ENCODE measurements at places on chromosomes 6 and 20. TPM values are rescaled to one million over a fixed set of nuclear protein-coding genes. Genes with fewer than 3 reads are reported as not detected.

GRCh38 chr6:149108038-149108748 is 209.3 kb upstream of the TAB2 start:
- DNase-seq, result no peak

GRCh38 chr20:2708073-2708415 is 15.5 kb downstream of the EBF4 start:
- DNase-seq, result peak; percentile 62

WFDC10B gene
- not detected for total RNA-seq

- DNase-seq, result no peak
Measured at GRCh38 chr6:45543298-45544235, 165.8 kb upstream of the SUPT3H start.

RNF5 gene
- total RNA-seq, result 76.2 TPM

DNA sequence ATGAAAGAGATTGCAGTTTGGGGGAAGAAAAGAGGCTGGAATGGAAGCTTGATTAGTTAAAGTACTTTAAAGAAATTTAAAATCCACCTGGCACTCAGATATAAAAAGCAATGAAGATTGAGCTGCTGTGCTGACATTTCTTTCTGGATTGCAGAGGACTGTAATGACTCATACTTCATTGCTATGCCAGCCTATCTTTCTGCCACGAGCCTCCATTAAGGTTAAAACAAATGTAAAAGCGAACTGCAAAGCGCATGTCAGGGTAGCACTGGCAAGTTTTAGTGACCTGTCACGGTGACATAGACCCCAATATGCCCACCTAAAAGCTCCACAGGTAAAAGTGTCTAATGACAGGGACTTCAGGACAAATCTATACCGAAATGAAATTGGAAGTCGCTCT is 449.6 kb downstream of the C6orf118 start:
- DNase-seq, result no peak

DNA sequence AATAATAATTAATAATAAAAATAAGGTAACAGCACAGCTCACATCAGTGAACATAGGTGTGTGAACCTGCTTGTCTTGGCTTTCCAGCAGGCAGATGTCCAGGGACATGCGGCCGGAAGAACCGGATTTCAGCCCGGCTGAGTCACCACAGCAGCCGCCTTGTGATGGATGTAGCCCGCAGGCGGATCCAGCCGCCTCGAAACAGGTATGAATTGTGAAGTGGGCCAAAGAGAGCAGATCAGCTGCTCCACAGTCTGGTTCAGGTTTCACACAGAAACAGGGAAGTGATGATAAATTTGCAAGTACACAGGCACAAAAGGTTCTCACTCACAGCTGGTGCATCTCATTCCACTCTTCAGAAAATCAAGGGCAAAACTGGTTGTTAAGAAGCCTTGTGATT is 55.1 kb downstream of the ID4 start:
- DNase-seq, result no peak

DNA sequence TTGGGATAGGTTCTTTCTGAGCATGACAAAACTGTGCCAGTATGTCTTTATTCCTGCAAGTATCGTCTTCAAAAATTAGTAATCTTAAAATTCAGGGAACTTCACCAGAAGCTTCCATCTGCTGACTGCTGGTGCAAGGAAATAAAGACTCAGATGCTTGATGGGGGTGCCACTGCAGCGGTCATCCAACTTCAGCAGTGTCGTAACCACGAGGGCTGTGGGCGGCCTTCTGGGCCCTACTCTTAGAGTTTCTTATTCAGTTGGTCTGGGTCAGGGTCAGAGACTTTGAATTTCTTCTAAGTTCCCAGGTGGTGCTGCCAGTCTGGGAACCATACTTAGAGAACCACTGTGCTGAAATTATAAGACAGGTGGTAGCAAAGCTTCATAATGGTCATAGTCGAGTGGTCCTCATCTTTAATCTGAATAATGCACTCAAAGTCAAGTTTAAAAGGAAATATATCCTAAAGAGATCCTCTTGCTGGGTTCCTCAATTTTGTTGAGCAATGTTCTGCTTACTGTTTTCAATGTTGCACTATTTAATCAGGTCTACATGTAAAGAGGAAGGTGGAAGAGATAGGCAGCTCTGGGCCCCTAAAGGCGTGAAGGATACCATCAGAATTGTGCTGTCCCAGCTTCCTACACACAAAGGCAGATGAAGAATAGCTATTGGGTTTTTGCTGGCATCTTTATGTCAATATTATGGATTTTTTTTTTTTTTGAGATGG is 165.4 kb upstream of the GMDS start:
- DNase-seq, result no peak

DNA sequence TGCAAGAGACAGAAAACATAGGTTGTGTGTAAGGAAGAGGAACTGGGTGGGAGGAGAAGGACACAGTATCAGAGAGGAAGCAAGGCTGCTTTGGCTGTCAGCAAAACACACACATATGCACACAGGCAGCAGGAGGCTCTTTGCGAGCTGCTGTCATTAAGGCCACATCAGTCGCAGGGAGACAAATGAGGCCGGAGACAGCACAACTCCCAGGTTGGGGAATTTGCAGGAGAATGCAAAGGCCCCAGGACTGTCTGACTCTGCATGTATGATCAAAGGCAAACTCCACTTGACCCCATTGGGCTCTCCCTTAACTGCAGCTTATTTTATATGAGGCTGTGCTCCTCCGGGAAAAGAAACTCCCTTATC is 35.3 kb downstream of the METTL24 start:
- no peak for DNase-seq

FAM162B gene
- 9.3 TPM for total RNA-seq

All from esophagus muscularis mucosa (tissue), 4 donors.